Myometrial cell (primary cell): ENCODE measurements at places on chromosomes 2 and 18. TPM values are rescaled to one million over a fixed set of nuclear protein-coding genes. Genes with fewer than 3 reads are reported as not detected.

ALPI gene
- total RNA-seq = not detected in 2 replicates

AQP12A gene
- not detected in 2 replicates for total RNA-seq

SP5 gene
- not detected in 2 replicates for total RNA-seq

LIMS1 gene
- 66.3 and 75.0 TPM in 2 replicates for total RNA-seq

GKN2 gene
- not detected in 2 replicates for total RNA-seq

BMPR2 gene
- 13.8 and 18.1 TPM in 2 replicates for total RNA-seq

KCNK3 gene
- total RNA-seq = not detected in 2 replicates

ALPG gene
- not detected in 2 replicates for total RNA-seq

XIRP2 gene
- not detected in 2 replicates for total RNA-seq

CYP1B1 gene
- 30.0 and 34.2 TPM in 2 replicates for total RNA-seq

ZRANB3 gene
- 7.8 and 17.3 TPM in 2 replicates for total RNA-seq

CDH7 gene
- not detected in 2 replicates for total RNA-seq

ATL2 gene
- 41.5 and 43.1 TPM in 2 replicates for total RNA-seq

DUSP2 gene
- 2.6 and 3.5 TPM in 2 replicates for total RNA-seq

FLACC1 gene
- total RNA-seq = 0.35 TPM in 1 of 2 replicates, not detected in the other

FIGN gene
- total RNA-seq = 0.86 and 1.1 TPM in 2 replicates

PROKR1 gene
- not detected in 2 replicates for total RNA-seq

GIGYF2 gene
- 28.0 and 36.6 TPM in 2 replicates for total RNA-seq

RESP18 gene
- not detected in 2 replicates for total RNA-seq

STPG4 gene
- 1.2 TPM in 1 of 2 replicates, not detected in the other for total RNA-seq

RTP5 gene
- not detected in 2 replicates for total RNA-seq

RIF1 gene
- 12.8 and 13.0 TPM in 2 replicates for total RNA-seq

RIT2 gene
- not detected in 2 replicates for total RNA-seq

ICA1L gene
- total RNA-seq = 2.0 and 2.8 TPM in 2 replicates

KIAA1328 gene
- total RNA-seq = 2.3 and 4.8 TPM in 2 replicates

APOB gene
- total RNA-seq = not detected in 2 replicates

CNGA3 gene
- not detected in 2 replicates for total RNA-seq

SERPINB12 gene
- total RNA-seq = not detected in 2 replicates

DNAJB2 gene
- 30.0 and 37.2 TPM in 2 replicates for total RNA-seq

WIPF1 gene
- 11.3 and 13.8 TPM in 2 replicates for total RNA-seq

DUSP19 gene
- total RNA-seq = 1.4 and 5.8 TPM in 2 replicates

OXER1 gene
- not detected in 2 replicates for total RNA-seq

IL36RN gene
- not detected in 2 replicates for total RNA-seq

ITPRIPL1 gene
- 1.4 and 3.5 TPM in 2 replicates for total RNA-seq

LRRC30 gene
- not detected in 2 replicates for total RNA-seq
